ENCODE measurements at places on chromosomes 4 and X. TPM values are rescaled to one million over a fixed set of nuclear protein-coding genes. Genes with fewer than 3 reads are reported as not detected.
A peak's percentile ranks its signal among the peaks of the same experiment; 100 is the strongest.

DNA sequence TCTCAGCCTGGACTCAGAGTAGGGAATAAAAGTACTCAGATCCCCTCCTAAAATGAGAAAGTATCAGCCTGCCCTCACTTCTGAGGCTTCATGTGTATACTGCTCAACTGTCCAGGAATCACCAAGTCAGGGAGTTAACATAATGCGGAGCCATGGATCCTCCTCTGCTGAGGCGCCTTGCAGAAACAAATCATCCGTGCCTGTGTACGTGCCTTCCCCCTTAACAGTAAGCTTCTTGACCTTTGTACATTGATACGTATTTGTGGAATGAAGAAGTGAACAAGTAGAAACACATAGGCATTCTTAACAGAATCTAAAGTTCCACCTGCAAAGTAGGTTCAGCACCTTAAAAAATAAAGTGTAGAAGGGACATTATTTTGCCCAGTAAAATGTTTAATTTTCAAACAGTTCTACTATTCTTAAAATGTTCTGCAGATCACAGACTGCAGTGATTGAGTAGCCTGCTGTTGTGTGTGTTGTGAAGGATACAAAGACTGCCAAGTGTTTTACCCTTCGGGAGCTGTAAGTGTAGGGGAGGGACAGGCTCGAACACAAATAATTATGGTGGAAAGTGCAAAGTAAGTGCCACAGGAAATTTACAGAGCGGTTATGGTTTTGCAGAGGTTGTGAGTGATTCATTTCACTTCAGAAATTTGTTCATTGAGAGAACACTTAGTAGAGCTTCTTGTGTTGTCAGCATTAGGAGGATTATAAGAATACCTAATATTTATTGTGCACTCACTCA lies 61.9 kb downstream of the ARHGAP10 start:
- no peak for DNase-seq

Gene PARM1
- total RNA-seq, result 0.61 TPM

Gene COL4A5
- 2.9 TPM for total RNA-seq

Gene FAM184B
- not detected for total RNA-seq

- no peak for DNase-seq
These were observed 494.1 kb downstream of the CENPC start for GRCh38 chr4:67051000-67051789.

DNA sequence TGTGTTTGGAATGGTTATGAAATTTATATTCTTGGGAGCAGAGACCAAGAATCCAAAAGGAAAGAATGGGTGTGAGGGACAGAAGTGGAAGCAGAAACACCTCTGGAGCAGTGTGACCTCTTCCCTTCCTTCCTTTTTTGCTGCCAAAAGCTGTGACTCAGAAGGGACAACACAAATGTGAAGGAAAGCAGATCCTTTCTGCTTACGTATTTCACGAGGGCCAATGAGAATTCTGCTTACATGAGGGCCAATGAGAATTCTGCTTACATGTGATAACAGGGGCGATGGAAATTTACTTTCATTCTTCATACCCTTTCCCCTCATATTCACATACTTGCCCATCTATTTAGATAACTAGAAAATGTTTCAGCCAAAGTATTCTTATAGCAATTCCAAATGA lies 404.6 kb downstream of the PRDM5 start:
- DNase-seq, result no peak

- no peak for DNase-seq
These were observed 67.9 kb downstream of the FAM114A1 start for GRCh38 chr4:38935391-38936073.

DNA sequence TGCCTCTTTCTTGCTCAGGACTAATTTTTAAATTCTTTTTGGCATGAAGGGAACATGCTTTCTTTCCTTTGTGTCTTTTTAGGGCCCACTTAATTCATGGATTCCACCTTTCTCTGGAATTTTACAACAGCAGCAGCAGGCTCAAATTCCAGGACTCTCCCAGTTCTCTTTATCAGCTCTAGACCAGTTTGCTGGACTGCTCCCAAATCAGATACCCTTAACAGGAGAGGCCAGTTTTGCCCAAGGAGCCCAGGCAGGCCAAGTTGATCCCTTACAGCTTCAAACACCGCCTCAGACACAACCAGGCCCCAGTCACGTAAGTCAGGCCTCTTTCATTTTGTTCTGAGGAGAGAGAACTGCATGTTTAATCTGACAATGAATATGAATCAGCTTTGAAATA lies 2.3 kb downstream of the ODAM start:
- DNase-seq, result no peak

Gene TLL1
- total RNA-seq, result 0.34 TPM

DNA sequence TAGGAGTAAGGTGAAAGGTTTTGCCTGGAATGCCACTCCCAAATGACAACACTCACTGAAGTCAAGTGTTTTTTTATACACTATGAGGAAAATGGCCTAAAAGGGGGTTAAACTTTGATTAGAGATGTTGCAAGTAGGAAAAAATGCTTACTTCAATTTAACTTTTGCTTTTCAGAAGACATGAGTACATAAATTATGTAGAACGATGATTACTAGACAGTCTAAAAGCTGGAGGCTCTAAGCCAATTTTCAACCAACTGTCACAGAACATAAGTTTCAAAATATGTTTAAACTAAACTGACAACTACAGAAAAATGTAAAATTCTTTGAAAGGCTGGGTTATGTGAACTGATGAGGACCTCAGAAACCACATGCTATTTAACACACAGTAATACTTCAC lies 83.4 kb downstream of the SHISA3 start:
- DNase-seq, result no peak

- no peak for DNase-seq
These were observed 425.6 kb downstream of the IL1RAPL1 start for GRCh38 chrX:29012867-29013266.

GRCh38 chrX:115940888-115941332 lies 229.6 kb upstream of the AGTR2 start:
- DNase-seq, result peak; percentile 71

GRCh38 chr4:118825799-118826198 lies 10.1 kb downstream of the SEC24D start:
- no peak for DNase-seq

GRCh38 chr4:11469650-11470437 lies 41.1 kb upstream of the HS3ST1 start:
- no peak for DNase-seq

- no peak for DNase-seq
These were observed 671.6 kb downstream of the GRXCR1 start for GRCh38 chr4:43564107-43564506.
